ENCODE measurements at places on chromosomes 5 and 9.

- DNase-seq, result no peak
Measured at GRCh38 chr5:9197881-9198260, 348.0 kb downstream of the SEMA5A start.

GRCh38 chr5:96146675-96147074 is 185.0 kb upstream of the ELL2 start:
- DNase-seq, result peak; percentile 9

- no peak for DNase-seq
Measured at GRCh38 chr5:161269125-161269524, 277.4 kb downstream of the GABRB2 start.

- no peak for DNase-seq
Measured at GRCh38 chr5:91224456-91224855, 158.7 kb downstream of the ARRDC3 start.

DNA sequence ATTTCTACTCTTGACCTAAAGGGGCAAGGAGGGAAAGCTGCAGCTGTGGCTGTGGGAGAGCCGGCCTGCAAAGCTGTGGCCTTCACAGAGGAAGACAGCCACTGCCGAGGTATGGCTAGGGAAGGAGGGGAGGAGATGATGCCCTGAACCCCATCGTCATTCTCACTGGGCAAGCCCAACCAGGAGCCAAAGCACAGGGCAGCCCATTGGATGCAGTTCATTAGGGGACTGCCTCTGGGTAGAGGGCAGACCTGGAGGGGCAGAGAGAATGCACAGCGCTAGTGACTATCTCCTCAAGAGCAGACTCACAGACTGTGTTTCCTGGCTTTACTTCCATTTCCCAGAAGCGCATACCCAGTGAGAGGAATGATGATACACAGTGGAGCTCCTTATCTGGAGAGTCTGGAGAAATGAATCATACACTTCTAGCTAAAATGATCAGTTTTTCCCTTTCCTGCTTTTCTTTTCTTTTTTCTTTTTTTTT is 47.2 kb upstream of the TTC23L start:
- no peak for DNase-seq

DNA sequence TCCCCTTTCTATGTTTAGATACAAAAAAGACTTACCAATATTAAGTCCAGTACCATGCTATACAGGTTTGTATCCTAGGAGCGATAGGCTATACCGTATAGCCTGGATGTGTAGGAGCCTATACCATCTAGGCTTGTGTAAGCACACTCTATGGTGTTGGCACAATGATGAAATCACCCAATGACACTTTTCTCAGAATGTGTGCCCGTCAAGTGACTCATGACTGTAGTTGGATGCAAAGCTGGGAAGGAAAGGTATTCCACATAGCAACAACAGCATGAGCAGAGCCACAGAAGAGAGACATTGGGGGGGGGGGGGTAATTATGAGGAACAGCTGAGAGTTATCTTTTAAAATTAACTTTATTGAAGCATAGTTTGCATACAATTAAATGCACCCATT is 63.2 kb downstream of the TTLL11 start:
- DNase-seq, result no peak

DNA sequence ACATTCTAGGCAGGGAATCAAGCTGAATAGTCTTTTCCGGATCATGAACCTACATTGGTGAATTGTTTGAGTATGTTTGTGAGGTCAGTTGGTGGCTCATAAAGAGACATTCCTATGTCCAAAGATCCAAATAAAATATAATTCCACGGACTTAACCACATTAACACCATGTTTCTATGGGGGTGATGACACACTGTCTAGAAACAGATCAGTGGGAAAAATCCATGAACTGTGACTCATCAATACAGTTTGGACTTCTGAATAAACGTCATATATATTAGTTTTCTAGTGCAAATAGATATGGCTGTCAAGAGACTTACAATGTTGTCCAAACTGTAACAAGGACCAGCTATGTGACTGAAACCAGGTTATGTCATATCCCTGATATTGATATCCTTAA is 509.9 kb upstream of the TYRP1 start:
- no peak for DNase-seq

DNA sequence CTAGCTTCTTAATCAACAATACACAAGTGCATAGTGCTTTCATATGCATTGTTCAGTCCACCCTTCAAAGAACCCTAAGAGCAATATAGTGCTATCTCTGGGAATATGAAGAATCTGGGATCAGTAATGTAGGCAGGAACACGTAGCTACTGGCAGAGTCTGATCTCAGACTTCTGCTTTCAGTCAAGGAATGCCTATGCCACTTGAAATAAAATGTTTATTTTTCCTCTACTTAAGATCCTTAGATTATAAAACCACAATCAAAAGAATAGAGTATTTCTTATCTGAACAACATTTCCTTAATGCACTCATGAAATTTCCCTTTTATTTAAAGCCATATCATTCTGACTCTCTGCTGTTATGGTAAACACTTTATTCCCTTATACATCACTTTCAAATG is 1407.8 kb upstream of the C9orf72 start:
- no peak for DNase-seq

DNA sequence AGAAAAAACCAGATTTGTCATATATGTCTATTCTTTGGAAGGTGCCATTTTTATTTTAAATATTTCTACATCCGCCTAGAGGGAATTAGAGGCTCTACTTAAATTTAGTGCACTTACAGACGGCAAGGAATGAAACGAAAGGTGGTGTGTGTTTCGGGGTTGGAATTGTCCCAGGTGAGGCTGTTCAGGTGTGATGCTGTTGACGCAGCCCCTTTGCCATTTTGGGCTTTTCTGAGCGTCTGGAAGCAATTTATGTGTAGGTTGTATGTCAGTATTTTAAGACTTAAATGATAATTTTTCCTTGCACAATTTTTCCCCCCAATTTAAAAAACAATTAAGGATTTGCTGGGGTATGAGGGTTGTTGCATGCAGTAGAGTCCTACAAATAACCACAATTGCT is 2.0 kb downstream of the TENT4A start:
- no peak for DNase-seq

DNA sequence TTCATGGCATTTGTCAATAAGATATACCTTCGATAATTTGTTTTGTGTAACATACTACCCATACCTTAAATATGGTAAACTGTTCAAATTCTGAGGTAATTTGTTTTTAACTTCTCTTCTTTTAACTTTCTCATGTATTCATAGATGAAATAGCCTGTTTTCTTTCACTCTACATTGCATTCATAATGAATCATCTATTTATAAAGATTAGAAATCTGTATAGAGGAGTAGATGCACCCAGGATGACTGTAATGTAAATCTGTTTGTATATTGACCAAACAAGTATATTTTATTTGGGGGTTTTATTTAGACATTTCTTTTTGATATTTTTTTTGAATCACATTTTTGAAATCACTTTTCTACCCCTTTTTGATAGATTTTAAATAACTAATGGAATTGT is 144.6 kb downstream of the CD180 start:
- DNase-seq, result no peak

DNA sequence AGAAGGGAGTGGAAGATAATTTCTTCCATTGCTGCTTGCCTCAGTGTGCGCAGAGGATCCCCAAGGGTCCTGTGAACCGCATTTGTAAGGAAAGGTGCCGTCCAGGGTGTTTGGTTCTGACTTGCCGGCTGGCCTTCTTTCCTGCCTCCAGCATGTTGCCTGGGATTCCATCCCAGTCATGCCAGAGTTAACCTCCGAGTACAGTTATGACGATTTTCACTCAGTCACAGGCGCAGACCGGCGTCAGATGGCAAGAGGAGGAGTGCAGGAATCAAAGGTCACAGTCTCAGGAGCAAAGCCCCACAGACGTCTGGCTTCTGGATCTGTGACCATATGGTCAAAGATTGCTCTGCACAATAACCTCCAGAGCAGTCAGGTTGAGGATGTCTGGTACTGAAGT is 5.9 kb upstream of the GADD45G start:
- no peak for DNase-seq

GRCh38 chr5:153974813-153975163 is 63.9 kb downstream of the FAM114A2 start:
- DNase-seq, result no peak

DNA sequence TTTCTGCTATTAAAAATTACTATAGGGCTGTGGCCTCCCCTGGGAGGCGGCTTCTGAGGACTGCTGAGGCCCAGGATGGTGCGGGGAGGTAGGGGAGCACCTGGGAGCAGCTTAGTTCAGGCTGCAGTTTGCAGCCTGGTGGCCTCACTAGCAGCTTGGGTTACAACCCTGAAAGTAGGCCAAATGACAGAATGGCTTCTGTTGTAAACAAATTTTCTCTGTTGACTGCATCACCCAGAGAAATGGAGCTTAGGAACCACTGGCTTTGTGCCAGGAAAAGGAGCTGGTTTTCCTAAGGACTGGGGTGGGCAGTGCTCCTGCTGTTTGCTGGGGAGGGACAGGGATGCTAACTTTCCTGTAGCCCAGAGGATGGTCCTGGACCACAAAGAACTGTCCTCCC is 130.3 kb downstream of the ENTREP1 start:
- no peak for DNase-seq

- DNase-seq, result no peak
Measured at GRCh38 chr5:172952034-172952511, 7.2 kb upstream of the RPL26L1 start.

DNA sequence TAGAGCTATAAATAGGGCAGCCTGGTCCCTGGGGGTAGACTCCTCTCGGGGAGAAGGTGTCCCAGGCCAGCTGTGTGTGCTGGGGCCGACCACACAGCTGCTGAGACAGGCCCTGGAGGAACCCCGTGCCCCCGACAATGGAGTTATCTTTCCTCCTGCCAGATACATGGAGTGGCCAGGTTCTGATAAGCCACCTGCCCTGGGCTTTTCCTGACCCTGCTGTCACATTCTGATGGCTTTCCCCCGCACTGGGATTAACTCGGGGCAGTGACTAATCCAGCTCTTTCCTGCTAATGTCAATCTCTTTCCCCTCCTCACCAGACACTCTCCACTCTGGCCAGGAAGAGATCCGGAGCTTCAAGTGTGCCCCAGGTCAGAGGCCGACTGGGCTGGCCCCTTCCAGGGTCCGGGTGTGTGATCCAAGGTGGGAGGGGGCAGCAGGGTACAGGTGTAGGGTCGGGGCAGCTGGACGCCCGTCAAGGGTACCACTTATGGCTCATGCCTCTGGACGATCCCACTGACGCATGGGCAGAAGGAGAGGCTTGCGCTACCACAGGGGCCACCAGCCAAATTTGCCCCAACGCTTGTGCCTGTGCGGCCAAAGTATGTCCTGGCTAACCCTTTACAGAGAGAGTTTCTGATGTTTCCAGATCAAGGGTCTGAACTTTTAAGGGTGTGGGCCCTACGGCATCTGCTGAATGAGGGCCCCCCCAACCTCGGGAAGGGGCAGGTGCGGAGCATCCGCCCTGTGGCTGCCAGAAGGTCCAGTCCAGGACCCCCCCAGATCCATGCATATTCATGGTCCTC is 20.6 kb upstream of the COL5A1 start:
- no peak for DNase-seq

- no peak for DNase-seq
Measured at GRCh38 chr9:37421914-37422288, 595 bp upstream of the GRHPR start.

GRCh38 chr5:139670369-139671095 is 22.4 kb downstream of the CXXC5 start:
- no peak for DNase-seq

GRCh38 chr5:33232731-33233505 is 207.8 kb upstream of the TARS1 start:
- no peak for DNase-seq

GRCh38 chr5:72369301-72369700 is 49.1 kb downstream of the PTCD2 start:
- DNase-seq, result no peak

- DNase-seq, result no peak
Measured at GRCh38 chr9:136398286-136398685, 1.7 kb downstream of the SNAPC4 start.

DNA sequence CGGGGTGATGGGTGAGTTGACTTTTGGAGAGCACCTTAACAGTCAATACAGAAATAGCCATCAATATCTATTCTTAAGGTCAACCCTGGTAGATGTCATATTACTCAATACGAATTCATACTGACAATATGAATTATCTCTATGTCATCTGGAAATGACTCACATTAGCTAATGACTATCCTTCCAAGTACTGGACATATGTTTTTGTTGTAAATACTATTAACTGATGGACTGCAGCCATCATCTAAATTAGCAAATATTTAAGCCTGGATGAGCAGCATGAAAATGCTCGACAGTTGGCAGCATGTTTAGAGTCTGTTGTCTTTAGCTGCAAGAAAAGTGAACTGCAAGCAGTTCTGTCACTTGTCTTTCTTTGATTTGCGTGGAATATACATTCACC is 19.6 kb upstream of the ISOC1 start:
- no peak for DNase-seq

DNA sequence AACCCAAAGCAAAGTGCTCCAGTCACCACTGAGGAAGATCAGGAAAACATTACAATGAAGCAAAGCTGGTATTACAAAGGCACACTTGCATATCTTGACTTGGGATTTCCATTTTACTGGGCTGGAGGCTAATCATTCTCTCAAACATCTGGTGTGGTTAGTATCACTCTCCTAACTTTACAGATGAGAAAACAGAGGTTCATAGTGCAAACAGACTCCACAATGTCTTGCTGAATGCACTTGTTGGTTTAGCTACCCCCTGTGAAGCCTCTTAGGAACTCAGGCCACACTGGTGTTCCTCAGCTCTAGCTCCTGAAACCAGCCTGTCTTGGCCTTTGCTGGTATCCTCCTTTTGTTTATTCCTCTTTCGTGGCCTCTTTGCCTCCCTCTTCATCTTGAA is 29.5 kb upstream of the SMAD5 start:
- no peak for DNase-seq

GRCh38 chr5:31731016-31731415 is 92.1 kb downstream of the PDZD2 start:
- DNase-seq, result no peak

DNA sequence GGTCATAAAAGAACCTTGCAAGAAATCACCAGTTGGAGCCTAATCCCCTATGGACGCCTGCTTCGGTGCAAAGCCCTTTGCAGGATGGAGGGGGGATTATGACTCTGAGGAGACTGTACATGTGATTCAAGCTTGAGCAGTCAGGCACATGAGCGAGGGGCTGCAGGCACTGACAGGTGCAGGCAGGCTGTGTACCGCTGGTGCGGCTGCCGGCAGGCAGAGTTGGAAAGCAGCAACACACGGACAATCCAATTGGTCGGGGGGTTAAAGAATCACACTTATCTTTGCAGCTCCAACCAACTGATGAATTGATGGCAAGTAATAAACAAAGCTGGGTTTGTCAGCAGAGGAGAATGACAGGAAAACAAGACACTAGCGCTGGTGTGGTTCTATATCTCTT is 5.7 kb downstream of the WHRN start:
- no peak for DNase-seq

GRCh38 chr9:130779153-130779855 is 55.8 kb upstream of the ABL1 start:
- DNase-seq, result no peak

DNA sequence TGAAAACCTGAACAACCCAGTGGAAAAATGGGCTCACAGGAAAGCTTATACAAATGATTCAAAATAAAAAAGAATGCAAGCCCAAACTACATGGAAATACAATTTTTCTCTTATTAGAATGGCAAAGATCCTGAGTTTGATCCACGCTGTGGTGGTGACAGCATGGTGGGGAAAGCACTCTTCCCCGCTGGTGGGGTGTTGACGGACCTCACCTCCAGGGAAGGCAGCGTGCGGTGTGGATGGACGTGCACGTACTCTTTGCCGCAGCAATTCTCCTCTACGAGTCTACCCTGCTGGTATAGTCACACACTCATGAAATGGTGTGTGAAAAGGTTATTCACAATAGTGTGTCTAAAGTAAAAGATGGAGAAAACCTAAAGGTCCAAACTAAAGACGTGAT is 5.9 kb upstream of the ZFP62 start:
- DNase-seq, result no peak

GRCh38 chr5:95995962-95996489 is 34.4 kb upstream of the ELL2 start:
- no peak for DNase-seq
